LHCN-M2 (cell line): ENCODE measurements at places on chromosomes 11 and 22. TPM values are rescaled to one million over a fixed set of nuclear protein-coding genes. Genes with fewer than 3 reads are reported as not detected.

ACTN3 gene
- total RNA-seq = not detected in 2 replicates

TBC1D22A gene
- total RNA-seq = 13.1 and 14.0 TPM in 2 replicates

UPB1 gene
- not detected in 2 replicates for total RNA-seq

ARL14EP gene
- 23.7 and 26.3 TPM in 2 replicates for total RNA-seq

RTN3 gene
- total RNA-seq = 50.7 and 64.1 TPM in 2 replicates

OR52E8 gene
- not detected in 2 replicates for total RNA-seq

CLMP gene
- 65.3 and 68.0 TPM in 2 replicates for total RNA-seq

NRXN2 gene
- 34.0 and 50.4 TPM in 2 replicates for total RNA-seq

ELFN2 gene
- 0.17 and 0.32 TPM in 2 replicates for total RNA-seq

NCAPH2 gene
- 72.1 and 75.2 TPM in 2 replicates for total RNA-seq

OR52I1 gene
- total RNA-seq = not detected in 2 replicates

SYTL2 gene
- total RNA-seq = 75.8 and 84.4 TPM in 2 replicates

GPHA2 gene
- total RNA-seq = not detected in 2 replicates

NCAM1 gene
- total RNA-seq = 28.1 and 38.7 TPM in 2 replicates

TSG101 gene
- total RNA-seq = 125 and 142 TPM in 2 replicates

FIBIN gene
- 0.45 and 0.98 TPM in 2 replicates for total RNA-seq

C11orf97 gene
- total RNA-seq = not detected in 2 replicates
